ENCODE measurements at places on chromosomes 16 and 17. TPM values are rescaled to one million over a fixed set of nuclear protein-coding genes. Genes with fewer than 3 reads are reported as not detected.
A peak's percentile ranks its signal among the peaks of the same experiment; 100 is the strongest.

- H3K4me1 ChIP-seq: no peaks in the 10 kb centered on the region
- no peak overlapping the region for H3K27ac ChIP-seq
- no peak for DNase-seq
- H3K27me3 ChIP-seq: no peaks in the 10 kb centered on the region
- H3K4me3 ChIP-seq: no peak overlapping the region
Observed at GRCh38 chr16:80739523-80739922, 64.9 kb downstream of the CDYL2 start.

GRCh38 chr16:53666786-53667415, 36.8 kb downstream of the RPGRIP1L start:
- H3K27me3 ChIP-seq: no peaks in the 10 kb centered on the region
- no peak for DNase-seq
- no peak overlapping the region for H3K27ac ChIP-seq
- no peak overlapping the region for H3K4me3 ChIP-seq
- H3K36me3 ChIP-seq: no peaks in the 10 kb centered on the region
- H3K4me1 ChIP-seq: peaks cover 11% of the 10 kb centered on the region

DNA sequence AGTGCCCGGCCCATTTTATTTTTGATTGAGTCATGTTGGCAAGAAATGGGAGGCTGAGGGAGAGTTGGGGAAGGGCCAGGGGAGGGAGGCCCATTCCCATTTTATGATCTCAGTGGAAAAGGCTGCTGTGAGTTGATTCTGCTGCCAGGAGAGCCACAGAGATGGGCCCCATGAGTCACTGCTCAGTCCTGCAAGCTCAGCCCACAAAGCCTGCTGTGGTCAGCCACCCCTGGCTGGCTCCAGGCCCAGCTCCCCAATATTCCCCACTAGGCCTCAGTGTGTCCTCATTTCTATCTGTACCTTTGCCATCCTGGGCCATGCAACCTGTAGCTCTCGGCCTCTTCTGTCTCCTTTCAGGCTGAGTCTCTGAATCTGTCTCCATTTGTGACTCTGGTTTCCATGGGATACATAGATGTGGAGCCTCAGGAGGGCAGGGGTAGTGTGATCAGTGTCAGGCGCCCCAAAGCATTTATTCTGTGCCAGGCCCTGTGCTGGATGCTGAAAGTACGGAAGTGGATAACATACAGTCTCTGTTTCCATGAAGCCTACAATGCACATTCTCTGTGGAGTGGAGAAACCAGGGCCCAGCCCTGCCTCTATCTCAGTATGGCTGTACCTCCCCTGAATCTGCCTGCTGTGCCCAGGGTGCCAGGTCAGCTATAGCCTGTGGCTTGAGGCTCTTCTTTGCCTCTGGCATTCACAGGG, 1.9 kb upstream of the PLEKHG4 start:
- H3K4me3 ChIP-seq: no peak overlapping the region
- no peaks in the 10 kb centered on the region for H3K36me3 ChIP-seq
- H3K27ac ChIP-seq: peak overlapping the region; percentile 43
- H3K27me3 ChIP-seq: no peaks in the 10 kb centered on the region

DNA sequence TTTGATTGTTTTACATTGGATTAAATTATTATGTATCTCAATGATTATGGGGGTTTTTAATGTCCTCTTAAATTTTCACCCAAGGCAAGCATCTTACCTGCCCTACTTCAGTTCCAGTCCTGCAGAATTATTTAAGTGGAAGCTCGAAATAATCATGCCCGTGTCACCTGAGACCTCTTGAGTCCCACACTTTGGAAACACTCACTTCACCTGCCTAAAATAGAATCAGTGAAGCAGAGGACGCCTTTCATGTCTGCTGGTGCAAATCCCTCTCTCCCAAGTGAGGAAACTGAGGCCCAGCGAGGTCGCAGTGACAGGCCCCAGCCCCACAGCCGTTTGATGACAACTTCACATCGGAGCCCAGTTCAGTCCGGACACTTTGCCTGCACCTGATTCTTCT, 284.6 kb downstream of the C16orf95 start:
- no peak overlapping the region for H3K4me3 ChIP-seq
- H3K36me3 ChIP-seq: no peaks in the 10 kb centered on the region
- H3K27ac ChIP-seq: peak overlapping the region; percentile 76
- H3K27me3 ChIP-seq: no peaks in the 10 kb centered on the region
- H3K4me1 ChIP-seq: no peaks in the 10 kb centered on the region

The CRISPLD2 gene
- 18.7 TPM for total RNA-seq

The PRDM7 gene
- total RNA-seq: not detected

The HOXB2 gene
- 1.9 TPM for total RNA-seq

All from heart right ventricle (tissue), 16 donors.